HepG2 (cell line): ENCODE measurements at places on chromosomes 5 and 9. TPM values are rescaled to one million over a fixed set of nuclear protein-coding genes. Genes with fewer than 3 reads are reported as not detected.

WNT8A gene
- not detected in 2 replicates for total RNA-seq

GKAP1 gene
- total RNA-seq, result 5.8 and 6.1 TPM in 2 replicates

ARID3C gene
- not detected in 2 replicates for total RNA-seq

RARS1 gene
- total RNA-seq, result 170 and 234 TPM in 2 replicates

ZFR gene
- total RNA-seq, result 89.0 and 139 TPM in 2 replicates

NTRK2 gene
- not detected in 2 replicates for total RNA-seq

ANXA6 gene
- 125 and 154 TPM in 2 replicates for total RNA-seq

CD274 gene
- 0.49 TPM in 1 of 2 replicates, not detected in the other for total RNA-seq

DNA sequence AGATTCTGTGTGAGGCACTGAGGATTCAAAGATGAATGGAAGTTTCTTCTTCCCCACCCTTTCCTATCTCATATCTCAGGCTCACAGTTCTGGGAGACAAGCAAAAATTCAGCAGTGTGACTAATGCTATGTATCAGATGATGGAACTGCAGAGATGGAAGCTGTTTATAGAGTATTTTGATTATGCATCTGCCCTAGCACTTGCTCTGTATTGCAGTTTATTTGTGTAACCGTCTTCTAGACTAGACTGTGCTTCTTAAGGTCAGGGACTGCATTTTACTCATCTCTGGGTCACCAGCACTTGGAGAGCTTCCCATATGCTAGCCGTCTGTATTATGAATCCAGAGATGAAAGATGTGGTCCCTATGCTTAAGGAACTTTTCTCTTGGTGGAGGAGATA, 12.6 kb downstream of the CAVIN4 start:
- peaks cover 18% of the 10 kb centered on the region for H3K4me1 ChIP-seq
- H3K4me3 ChIP-seq, result no peak overlapping the region
- H3K27me3 ChIP-seq, result no peaks in the 10 kb centered on the region
- H3K36me3 ChIP-seq, result no peaks in the 10 kb centered on the region
- H3K27ac ChIP-seq, result no peak overlapping the region

DNA sequence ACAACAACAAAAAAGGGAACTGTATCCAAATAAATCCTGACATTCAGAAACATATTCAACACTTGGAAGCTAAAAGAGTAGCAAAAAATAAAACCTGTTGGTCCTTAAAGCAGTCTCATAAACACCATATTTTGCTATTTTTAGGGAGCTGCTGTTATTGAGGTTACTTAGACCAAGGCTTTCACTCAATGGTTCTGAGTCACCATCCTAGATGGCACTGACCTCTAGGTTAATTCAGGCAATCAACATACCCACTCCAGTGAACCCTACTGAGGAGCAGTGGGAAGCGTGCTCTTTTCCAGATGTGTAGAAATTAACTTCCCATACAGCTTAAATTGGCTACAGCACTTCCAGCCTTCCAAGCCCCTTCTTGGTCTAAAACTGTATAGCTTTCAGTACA, 5.2 kb downstream of the GNAQ start:
- no peak for DNase-seq
- no peaks in the 10 kb centered on the region for H3K36me3 ChIP-seq
- H3K4me3 ChIP-seq, result no peak overlapping the region
- H3K27me3 ChIP-seq, result no peaks in the 10 kb centered on the region

- H3K27ac ChIP-seq, result no peak overlapping the region
- no peaks in the 10 kb centered on the region for H3K4me1 ChIP-seq
- H3K27me3 ChIP-seq, result no peaks in the 10 kb centered on the region
- H3K4me3 ChIP-seq, result no peak overlapping the region
- peaks cover 7% of the 10 kb centered on the region for H3K36me3 ChIP-seq
Observed at GRCh38 chr5:139588962-139589361, 27.8 kb downstream of the UBE2D2 start.

- peaks cover 1% of the 10 kb centered on the region; the same call in 1 of the 2 replicates for H3K27me3 ChIP-seq
- H3K4me1 ChIP-seq, result peaks cover 5% of the 10 kb centered on the region; the same call in 1 of the 2 replicates
- no peaks in the 10 kb centered on the region for H3K36me3 ChIP-seq
- no peak overlapping the region for H3K4me3 ChIP-seq
- no peak overlapping the region for H3K27ac ChIP-seq
- DNase-seq, result no peak
Observed at GRCh38 chr9:8855046-8855445, 1055.5 kb upstream of the DMAC1 start.

- H3K36me3 ChIP-seq, result no peaks in the 10 kb centered on the region
- no peak overlapping the region for H3K4me3 ChIP-seq
- H3K27me3 ChIP-seq, result peaks cover 8% of the 10 kb centered on the region; the same call in 1 of the 3 replicates
Observed at GRCh38 chr9:32879335-32879734, 96.0 kb downstream of the TMEM215 start.

- H3K4me1 ChIP-seq, result peaks cover 34% of the 10 kb centered on the region
- DNase-seq, result no peak
- H3K36me3 ChIP-seq, result no peaks in the 10 kb centered on the region
- no peak overlapping the region for H3K27ac ChIP-seq
- no peak overlapping the region for H3K4me3 ChIP-seq
- peaks cover 71% of the 10 kb centered on the region for H3K27me3 ChIP-seq
Observed at GRCh38 chr9:136974817-136975535, 2.3 kb upstream of the PTGDS start.

GRCh38 chr5:107680099-107680498, 9.4 kb upstream of the EFNA5 start:
- H3K27me3 ChIP-seq, result no peaks in the 10 kb centered on the region; the same call in 1 of the 2 replicates
- no peak overlapping the region for H3K27ac ChIP-seq
- no peak overlapping the region for H3K4me3 ChIP-seq
- DNase-seq, result no peak
- H3K4me1 ChIP-seq, result no peaks in the 10 kb centered on the region
- no peaks in the 10 kb centered on the region for H3K36me3 ChIP-seq

DNA sequence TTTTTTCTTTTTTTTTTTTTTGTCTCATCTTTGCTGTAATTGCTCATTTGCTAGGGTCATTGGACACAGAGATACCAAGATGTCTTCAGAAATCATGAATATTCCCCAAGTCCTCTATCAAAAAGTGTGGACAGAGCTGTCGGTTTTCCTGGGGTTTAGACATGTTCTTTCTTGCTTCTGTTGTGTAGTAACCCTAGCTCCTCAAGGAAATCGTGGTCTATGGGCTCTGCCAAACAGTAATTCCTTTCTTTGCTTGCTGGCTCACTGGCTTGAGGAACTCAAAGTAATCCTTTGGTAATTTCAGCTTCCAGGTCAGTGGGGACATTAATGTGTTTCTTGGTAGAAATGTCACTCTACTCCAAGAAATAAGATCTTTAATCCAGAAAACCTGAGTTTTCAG, 101.7 kb downstream of the TMC1 start:
- H3K4me1 ChIP-seq, result no peaks in the 10 kb centered on the region
- no peak overlapping the region for H3K4me3 ChIP-seq
- no peaks in the 10 kb centered on the region for H3K36me3 ChIP-seq
- H3K27ac ChIP-seq, result no peak overlapping the region
- H3K27me3 ChIP-seq, result no peaks in the 10 kb centered on the region

DNA sequence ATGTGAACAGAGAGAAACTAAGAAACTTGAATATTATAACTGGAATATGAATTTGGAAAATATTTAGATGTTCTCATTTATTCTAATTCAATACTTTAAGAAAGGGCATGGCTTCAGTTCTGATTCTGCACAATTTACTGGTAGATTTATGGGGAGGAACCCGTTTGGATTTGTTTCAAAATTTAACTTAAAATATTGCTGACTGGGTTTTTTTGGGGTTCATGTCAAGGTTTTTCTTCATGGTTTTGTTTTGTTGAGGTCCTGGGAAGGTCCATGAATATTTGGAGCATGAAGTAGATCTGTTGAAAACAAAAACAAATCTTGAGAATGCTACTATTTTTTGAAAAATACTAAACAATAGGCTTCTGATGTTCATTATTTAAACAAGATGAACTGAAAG, 214.7 kb downstream of the PIK3R1 start:
- no peak overlapping the region for H3K4me3 ChIP-seq
- peaks cover 17% of the 10 kb centered on the region for H3K4me1 ChIP-seq
- DNase-seq, result no peak
- peaks cover 2% of the 10 kb centered on the region for H3K27me3 ChIP-seq
- H3K36me3 ChIP-seq, result no peaks in the 10 kb centered on the region

- peaks cover 52% of the 10 kb centered on the region; the same call in 2 of the 3 replicates for H3K36me3 ChIP-seq
- H3K27me3 ChIP-seq, result no peaks in the 10 kb centered on the region
- peaks cover 40% of the 10 kb centered on the region for H3K4me1 ChIP-seq
- H3K4me3 ChIP-seq, result no peak overlapping the region
- H3K27ac ChIP-seq, result no peak overlapping the region
Observed at GRCh38 chr9:37433867-37434371, 11.4 kb downstream of the GRHPR start.

GRCh38 chr9:72902268-72902667, 50.6 kb downstream of the ALDH1A1 start:
- H3K4me1 ChIP-seq, result no peaks in the 10 kb centered on the region
- no peak for DNase-seq
- no peaks in the 10 kb centered on the region for H3K27me3 ChIP-seq

DNA sequence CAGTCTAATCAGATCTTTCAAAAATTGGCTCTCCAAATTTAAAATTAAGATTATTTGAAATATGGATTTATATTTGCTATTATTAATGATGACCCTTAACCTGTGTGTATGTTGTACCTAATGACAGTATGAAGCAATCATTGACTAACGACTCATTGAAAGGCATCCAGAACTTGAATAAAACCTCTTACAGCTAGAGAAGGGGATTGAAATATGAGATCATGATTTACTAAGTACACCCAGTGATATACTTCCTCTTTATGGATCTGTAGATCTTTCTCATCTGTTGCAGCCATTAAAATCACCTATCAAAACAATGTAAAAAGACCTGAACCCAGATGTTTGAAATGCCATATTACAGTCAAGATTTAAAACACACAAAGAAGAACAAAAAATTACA, 126.5 kb downstream of the RPS23 start:
- H3K27me3 ChIP-seq, result no peaks in the 10 kb centered on the region
- H3K4me1 ChIP-seq, result no peaks in the 10 kb centered on the region
- no peak overlapping the region for H3K4me3 ChIP-seq
- H3K27ac ChIP-seq, result no peak overlapping the region
- H3K36me3 ChIP-seq, result no peaks in the 10 kb centered on the region

DNA sequence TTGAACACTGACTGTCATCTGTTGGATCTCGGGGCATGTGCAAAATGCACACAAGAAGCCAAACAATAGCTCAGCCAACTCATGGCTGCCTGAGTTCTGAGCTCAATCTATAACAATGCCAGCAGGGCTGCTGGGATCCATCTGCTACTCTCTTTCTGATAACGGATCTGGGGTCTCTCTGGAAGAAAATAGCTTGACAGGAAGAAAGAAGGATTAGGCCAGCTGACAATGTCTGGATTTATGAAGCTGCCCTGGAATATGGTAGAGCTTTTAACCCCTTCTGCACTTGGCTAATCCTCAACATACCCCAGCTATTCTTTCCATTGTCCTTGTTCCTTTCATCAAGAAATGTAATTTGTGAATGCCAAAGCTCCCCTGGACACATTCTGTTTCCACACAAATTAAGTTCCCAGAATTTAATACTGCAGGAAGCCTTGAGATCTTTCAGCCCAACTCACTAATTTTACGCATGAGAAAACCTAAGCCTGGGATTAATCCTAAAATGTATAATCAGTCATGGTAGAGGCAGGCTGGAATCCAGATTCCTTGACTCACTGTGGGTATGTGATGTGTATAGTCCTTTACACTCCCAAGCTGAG, 62.7 kb upstream of the PCA3 start:
- H3K4me1 ChIP-seq, result no peaks in the 10 kb centered on the region
- no peak overlapping the region for H3K4me3 ChIP-seq

- no peaks in the 10 kb centered on the region for H3K4me1 ChIP-seq
- H3K27me3 ChIP-seq, result no peaks in the 10 kb centered on the region
- DNase-seq, result no peak
- H3K4me3 ChIP-seq, result no peak overlapping the region
Observed at GRCh38 chr5:9408964-9409363, 136.9 kb downstream of the SEMA5A start.

GRCh38 chr9:87950296-87950695, 24.0 kb downstream of the CDK20 start:
- H3K36me3 ChIP-seq, result no peaks in the 10 kb centered on the region
- DNase-seq, result no peak
- H3K27ac ChIP-seq, result no peak overlapping the region
- H3K4me3 ChIP-seq, result no peak overlapping the region
- no peaks in the 10 kb centered on the region for H3K4me1 ChIP-seq

GRCh38 chr5:177600508-177601018, 631 bp downstream of the B4GALT7 start:
- H3K4me1 ChIP-seq, result peaks cover 27% of the 10 kb centered on the region
- peak overlapping the region; percentile 79 for H3K27ac ChIP-seq
- H3K36me3 ChIP-seq, result peaks cover 7% of the 10 kb centered on the region
- peak overlapping the region; percentile 87 for H3K4me3 ChIP-seq
- no peaks in the 10 kb centered on the region for H3K27me3 ChIP-seq

DNA sequence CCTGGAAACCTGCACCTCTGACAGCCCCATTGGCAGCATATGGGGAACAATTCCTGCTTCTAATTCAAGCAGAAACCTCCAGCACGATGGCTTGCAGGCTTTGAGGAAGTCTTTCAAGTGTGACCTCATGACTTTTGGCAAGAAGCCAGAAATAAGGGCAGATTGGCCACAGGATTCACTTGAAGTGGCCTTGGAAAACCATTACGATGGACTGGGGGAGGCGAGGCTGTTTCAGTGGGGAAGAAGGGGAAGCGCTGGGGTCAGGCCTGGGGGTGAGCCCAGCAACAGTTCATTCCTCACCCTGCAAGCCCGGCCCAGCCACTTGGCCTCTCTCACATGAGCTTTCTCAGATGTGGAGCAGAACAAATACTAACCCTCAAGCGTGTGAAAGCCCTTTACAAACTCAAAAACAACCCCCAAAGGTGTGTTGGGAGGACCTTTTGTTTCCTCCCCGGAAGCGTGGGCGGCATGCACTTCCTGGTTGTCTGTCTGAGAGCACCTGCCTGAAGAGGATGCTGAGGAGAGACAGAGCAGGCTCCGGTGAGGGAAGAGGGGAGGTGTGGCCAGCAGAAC, 26.9 kb upstream of the EEIG1 start:
- no peaks in the 10 kb centered on the region; the same call in 2 of the 3 replicates for H3K27me3 ChIP-seq
- H3K36me3 ChIP-seq, result no peaks in the 10 kb centered on the region
- peaks cover 69% of the 10 kb centered on the region for H3K4me1 ChIP-seq
- peak; percentile 45 for DNase-seq
- no peak overlapping the region for H3K4me3 ChIP-seq
- no peak overlapping the region for H3K27ac ChIP-seq

- no peaks in the 10 kb centered on the region for H3K36me3 ChIP-seq
- H3K27ac ChIP-seq, result no peak overlapping the region
- H3K4me3 ChIP-seq, result no peak overlapping the region
- DNase-seq, result no peak
Observed at GRCh38 chr9:116855881-116856662, 169.0 kb downstream of the TRIM32 start.

- H3K4me3 ChIP-seq, result no peak overlapping the region
- no peak overlapping the region for H3K27ac ChIP-seq
- H3K27me3 ChIP-seq, result peaks cover 6% of the 10 kb centered on the region; the same call in 1 of the 2 replicates
- H3K36me3 ChIP-seq, result no peaks in the 10 kb centered on the region
- DNase-seq, result no peak
Observed at GRCh38 chr5:93570294-93571113, 10.5 kb downstream of the NR2F1-AS1 start.

DNA sequence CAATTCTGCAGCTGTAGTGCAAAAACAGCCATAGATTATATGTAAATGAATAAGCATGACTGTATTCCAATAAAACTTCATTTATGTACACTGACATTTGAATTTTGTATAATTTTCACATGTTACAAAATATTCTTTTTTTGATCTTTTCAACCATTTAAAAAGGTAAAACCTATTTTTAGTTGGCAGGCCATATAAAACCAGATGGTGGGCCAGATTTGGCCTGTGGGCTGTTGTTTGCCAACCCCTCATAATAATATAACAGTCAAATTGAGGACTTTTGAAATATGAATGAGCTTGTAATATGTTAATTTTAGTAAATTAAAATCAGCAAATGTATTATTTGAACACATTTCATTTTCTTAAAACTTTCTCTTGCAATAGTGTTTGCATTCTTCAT, 913.4 kb downstream of the TLE1 start:
- H3K4me3 ChIP-seq, result no peak overlapping the region
- H3K27me3 ChIP-seq, result no peaks in the 10 kb centered on the region
- H3K27ac ChIP-seq, result no peak overlapping the region
- H3K4me1 ChIP-seq, result no peaks in the 10 kb centered on the region
- DNase-seq, result no peak
